Hematopoietic multipotent progenitor cell treated with erythropoietin and hydrocortisone succinate and interleukin-3 and kit ligand, for 8 days (in vitro differentiated cells): ENCODE measurements at places on chromosomes 1 and 21.
A peak's percentile ranks its signal among the peaks of the same experiment; 100 is the strongest.

GRCh38 chr1:100362821-100363466, 10.6 kb downstream of the CDC14A start:
- DNase-seq: no peak

DNA sequence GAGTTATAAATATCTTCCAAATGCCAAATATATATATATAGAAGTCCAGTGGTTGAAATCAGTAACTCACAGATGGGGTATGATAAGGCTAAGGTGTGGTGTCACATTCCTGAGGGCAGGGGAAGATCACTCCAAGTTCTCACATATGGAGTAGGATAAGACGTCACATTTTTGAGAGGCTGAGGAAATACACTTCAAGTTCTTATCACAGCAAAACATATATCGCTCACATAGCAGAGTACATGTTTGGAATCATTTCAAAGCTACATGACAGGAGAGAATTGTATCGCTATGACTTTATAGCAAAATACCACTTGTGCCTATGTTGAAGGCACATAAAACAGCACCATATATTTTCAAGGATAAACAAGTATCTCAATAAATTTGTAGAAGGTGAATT, 55.1 kb downstream of the RBM11 start:
- peak; percentile 91 for DNase-seq

DNA sequence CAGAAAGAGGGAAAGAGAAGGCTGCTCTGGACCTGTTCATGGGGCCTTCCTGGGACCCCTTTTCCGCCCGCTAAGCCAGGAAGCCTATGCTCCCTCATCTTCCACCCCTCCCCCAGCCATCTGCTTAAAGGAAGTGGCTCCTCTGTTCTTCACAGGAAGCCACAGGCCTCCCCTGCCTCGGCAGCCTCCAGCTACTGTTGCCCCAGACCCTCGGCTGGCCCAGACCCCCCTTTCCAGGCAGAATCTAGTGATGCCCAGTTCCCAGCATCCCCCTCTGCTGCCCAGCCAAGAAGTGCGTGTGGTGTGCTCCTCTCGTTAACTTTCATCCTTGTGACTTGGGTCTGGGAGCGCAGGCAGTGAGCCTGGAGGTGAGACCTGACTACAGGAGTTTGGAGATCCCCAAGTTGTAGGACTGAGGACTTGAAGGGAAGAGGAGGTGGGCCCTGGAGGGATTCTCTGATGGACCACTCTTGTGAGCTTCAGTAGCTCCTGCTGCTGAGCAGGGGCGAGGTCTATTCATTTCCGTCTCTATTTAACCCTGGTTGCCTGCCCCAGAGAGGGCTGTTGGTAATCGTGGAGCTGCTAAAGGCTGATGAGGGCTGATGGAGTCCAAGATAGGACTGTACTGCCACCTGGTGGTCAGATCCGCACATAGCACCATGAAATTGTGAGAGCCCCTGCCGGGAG, 9.1 kb downstream of the IFI6 start:
- peak; percentile 86 for DNase-seq

GRCh38 chr1:233473549-233474204, 140.2 kb upstream of the KCNK1 start:
- DNase-seq: no peak

GRCh38 chr21:44065428-44065827, 41.8 kb upstream of the PWP2 start:
- DNase-seq: no peak

GRCh38 chr21:39217356-39218081, 34.3 kb upstream of the PSMG1 start:
- DNase-seq: no peak

DNA sequence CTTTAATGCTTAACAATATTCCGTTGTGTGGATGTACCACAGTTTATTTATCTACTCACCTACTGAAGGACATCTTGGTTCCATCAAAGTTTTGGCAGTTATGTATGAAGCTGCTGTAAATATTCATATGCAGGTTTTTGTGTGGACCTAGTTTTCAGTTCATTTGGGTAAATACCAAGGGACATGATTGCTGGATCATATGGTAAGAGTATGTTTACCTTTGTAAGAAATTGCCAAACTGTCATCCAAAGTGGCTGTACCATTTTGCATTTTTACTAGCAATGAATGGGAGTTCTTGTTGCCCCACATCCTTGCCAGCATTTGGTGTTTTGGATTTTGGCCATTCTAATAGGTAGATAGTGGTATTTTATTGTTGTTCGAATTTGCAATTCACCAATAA, 10.0 kb downstream of the ZSCAN20 start:
- no peak for DNase-seq

DNA sequence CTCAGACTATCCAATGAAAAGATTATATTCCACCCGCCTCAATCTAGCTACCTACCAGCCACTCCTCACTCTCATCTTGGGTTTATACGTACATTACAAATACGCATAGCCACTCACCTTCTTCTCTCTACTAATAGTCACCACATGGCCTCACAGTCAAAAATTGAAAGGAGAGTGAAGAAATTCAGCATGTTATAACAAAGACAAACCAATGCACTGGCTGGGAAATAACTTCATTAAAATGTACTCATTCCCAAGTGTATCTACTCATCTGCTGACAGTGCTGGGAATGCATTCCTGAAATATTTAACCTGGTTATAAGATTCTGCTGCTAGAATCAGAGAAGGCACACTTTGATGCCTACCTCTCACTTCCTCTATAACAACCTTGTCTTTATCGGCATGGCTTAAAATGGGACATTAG, 6.5 kb downstream of the ZNF644 start:
- DNase-seq: no peak

DNA sequence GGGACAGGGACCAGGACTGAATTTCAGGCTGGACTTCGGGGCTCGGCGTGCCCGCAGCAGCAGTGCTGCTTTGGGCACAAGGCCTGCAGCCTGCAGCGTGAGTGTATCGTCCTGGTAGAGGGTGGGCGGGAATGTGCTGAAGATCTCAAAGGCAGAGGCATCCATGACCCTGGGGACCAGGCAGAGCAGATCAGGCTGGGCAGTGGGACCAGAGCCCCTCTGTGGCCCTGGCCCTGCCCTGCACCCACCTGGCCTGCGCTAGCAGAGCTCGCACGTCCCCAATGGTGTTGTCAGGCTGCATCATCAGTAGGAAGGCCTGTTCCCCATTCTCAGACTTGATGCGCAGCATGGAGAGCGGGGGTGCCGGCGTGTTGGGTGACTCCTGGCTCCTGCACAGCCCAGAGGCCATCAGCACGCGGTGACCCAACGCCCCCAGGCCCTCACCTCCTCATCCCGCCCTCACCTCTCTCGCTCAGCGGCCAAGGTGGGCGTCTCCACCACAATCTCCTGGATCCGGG, 2.6 kb downstream of the SH3BGRL3 start:
- DNase-seq: no peak

DNA sequence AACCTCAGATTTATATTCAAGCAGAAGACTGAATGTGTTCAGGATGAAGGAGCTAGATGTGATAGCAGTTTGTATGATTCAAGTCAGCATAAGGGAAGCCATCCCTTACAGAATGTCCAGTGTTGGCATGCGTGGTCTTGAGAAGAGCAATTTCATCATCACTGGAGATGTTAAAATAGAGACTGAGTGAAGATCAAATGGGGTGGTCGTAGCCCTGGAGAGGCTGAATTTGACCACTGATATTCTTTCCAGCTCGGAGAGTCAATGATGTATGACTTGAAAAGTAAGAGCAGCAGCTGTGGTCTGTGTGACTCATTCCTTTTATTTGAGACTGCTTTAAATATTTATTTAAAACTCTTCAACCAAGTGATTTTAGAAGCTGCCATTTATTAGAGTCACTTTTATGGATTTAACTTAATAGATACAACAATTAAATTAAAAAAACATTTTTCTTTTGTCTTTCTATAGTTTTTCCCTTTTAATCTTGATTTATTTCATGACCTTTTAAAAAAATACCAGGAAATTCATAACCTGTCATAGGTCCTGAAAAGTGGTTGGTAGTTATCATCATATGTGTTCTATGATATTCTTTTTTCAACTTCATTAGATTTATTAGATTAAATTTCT, 15.5 kb downstream of the FMN2 start:
- no peak for DNase-seq

DNA sequence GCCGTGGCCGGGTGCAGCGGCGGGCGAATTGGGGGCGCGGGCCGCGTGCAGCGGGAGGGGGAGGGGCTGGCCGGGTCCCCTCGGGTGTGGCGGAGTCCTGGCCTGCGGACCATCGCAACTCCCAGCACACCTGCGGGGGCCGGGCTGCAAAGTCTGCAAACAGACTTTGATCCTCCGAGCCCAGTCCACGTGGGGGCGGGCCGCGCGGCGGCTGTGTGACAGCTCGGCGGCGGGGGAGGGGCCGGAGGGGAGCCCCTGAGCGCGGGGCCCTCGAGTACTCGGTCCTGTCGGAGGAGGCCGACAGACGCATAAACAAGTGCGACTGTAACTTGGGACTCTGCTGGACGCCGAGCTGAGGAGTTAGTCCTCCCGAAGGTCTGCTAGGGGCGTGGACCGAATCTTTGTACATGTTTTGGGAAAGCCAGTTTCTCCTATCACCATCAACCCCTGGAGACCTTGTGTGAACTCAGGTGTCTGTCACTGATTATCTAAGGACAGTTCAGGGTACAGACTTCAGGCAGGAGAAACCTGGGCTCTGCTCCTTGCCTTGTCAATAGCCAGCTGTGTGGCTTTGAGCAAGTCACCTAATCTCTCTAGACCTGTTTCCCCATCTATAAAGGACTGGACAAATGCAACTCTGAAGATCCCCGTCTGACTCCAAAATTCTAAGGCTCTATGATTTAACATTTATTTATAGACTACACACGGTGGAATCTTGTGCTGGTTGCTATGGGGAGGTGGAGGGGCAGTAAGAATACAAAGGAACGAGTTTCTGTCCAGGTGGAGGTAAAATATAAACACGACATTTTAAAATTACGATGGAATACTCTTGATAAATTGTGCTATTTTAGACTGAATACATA, 710 bp upstream of the SLC30A1 start:
- peak; percentile 53 for DNase-seq

- peak; percentile 77 for DNase-seq
Measured at GRCh38 chr1:201530741-201531531, 8.0 kb upstream of the NAV1 start.

- DNase-seq: no peak
Measured at GRCh38 chr1:165527251-165528007, 16.4 kb upstream of the LRRC52 start.

DNA sequence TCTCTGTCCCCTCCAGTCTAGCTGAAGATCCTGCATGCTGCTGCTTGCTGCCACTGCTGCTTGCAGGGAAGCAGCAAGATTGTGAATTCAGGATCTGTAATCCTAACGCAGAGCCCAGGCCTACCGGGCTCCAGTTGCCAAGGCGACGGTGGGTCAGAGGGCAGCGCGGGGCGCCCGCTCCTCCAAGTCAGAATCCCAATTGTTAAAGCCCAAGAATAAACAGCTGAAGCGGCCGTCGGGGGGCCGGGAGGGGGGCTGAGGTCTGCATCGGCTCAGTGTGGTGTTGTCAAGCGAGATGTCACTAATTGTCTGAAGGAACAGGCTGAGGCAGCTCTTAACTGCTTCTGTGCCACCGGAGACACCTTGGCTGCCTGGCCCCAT, 36.8 kb downstream of the AHDC1 start:
- DNase-seq: no peak

GRCh38 chr1:235625340-235625739, 24.2 kb downstream of the GNG4 start:
- DNase-seq: no peak

DNA sequence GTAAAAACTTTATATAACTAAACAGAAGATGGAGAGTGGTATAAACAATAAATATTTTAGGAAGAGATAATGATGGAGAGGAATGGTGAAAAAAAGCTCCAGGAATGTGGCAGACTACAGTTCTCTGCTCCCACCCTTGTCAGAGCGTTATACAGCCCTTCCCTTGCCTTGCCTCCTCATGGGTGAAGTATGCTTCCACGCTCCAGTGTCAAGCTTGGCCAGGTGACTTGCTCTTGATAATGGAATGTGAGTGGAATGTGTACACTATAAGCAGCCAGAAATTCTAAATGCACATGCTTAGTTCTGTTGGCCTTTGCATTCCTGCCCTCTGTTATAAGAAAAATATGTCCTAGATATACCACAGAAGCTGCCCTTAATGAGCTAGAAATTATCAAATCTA, 24.7 kb upstream of the POGK start:
- no peak for DNase-seq

DNA sequence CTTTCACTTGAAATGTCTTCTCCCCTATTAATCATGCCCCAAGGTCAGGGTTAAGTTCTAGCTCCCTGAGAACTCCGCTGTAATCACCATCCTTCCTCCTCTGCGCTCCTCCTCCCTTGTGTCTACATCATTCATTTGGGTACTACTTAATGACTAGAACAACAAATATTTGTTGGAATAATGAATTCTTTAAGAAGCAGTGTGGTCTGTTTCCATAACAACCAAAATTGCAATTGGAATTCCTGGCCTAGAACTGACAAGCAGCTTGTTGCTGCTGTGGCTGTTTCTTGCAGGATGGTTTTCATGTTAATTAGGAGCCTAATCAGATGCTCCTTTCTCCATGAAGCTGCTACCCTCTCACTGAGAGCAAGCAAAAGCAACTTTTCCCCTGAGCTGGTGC, 192.5 kb downstream of the ZZZ3 start:
- no peak for DNase-seq

- peak; percentile 87 for DNase-seq
Measured at GRCh38 chr1:155063550-155064110, at the start of gene EFNA4. Gene EFNA4 (plus strand): TSS chr1:155063740. CDS start chr1:155063824, 84 bp downstream.

DNA sequence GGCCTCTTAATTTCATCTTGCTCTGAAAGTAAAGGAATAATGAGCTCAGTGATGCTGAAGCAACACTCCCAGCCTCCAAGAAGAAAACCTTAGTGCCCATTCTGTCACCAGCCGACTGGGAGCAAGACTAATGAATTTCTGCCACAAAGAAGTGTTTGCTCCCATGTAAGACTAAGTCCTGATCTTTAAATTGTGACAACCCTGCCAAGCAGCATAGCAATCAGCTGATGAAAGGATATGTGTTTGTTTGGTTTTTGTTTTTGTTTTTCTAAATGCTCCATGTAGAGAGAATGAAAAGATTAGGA, 113.7 kb upstream of the PALMD start:
- no peak for DNase-seq
